Brain microvascular endothelial cell (primary cell): ENCODE measurements at places on chromosomes 1 and 21.
A peak's percentile ranks its signal among the peaks of the same experiment; 100 is the strongest.

DNA sequence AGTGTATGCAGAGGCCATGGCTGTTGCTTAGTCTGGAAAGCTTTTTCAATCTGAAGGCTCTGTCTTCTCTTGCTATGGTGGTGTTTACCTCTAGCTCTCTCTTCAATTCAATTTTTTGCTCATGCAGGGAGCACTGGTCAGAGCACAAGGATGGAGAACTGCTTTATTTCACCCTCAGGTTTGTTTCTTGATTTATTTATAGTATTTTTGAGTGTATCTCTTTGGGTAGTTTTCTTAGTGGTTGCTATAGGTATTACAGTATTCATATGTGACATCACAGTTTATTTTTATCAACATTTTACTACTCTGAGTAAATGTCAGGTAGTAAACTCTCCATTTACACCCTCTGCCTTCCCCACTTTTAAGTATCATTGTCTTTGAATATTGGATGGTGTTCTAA is 147.9 kb downstream of the RASAL2 start:
- DNase-seq, result no peak

- no peak for DNase-seq
Observed at GRCh38 chr1:60935599-60936110, 146.7 kb upstream of the NFIA start.

GRCh38 chr21:26794597-26795411 is 50.4 kb downstream of the ADAMTS1 start:
- DNase-seq, result no peak

DNA sequence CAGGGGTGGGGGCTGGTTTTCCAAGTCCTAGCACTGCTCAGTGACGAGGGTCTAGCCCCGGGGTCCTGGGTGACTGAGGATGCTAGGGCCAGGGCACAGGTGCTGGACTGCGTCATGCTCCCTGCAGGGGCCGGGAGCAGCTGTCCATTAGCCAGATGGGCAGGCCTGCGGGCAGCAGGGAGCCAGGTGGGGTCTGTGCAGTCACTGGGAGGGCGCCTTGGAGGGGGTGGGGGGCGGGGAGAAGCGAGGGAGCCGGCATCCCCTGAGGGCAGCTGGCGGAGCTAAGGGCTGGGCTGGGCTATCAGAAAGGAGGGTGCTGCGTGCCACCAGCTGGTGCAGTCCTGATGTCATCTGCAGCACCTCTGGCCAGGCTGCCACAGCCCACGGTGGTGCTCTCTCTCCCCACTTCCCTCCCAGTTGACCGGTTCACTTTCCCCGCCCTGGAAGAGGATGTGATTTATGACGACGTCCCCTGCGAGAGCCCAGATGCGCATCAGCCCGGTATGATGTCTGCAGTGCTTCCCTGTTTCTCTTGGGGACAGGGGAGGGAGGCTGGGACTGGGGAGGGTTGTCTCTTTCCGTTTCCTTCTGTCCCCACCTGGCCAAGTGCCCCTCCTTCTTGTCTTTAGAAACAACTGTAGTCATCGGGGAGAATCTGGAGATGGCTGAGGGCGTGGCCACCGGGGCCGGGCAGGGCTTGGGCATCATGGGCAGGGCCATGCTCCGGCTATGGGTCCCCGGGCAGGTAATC is 63.8 kb downstream of the ARHGEF10L start:
- DNase-seq, result no peak

DNA sequence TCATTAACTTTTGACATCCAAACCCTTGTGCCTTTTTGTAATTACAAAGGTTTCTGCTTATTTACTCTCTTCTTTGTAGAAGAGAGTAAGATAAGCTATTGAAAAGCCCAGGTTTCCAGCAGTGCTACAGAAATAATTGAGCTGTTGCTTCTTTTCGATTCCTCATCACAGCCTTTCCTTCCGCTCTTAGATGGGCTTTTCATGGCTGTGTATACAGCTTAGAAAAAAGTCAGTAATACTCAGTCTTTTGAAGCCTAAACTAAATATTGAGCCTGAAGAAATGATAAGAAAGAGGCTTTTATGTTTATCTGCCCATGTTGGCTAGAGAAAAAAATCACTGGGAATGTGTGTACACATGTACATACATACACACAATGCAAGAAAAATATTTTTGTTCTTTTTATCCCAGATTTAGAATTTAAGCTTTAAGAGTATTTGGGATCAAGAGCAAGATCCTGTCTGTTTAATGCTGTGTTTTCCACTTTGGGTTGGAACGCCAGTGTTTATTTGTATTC is 172.4 kb downstream of the VPS13D start:
- DNase-seq, result no peak

DNA sequence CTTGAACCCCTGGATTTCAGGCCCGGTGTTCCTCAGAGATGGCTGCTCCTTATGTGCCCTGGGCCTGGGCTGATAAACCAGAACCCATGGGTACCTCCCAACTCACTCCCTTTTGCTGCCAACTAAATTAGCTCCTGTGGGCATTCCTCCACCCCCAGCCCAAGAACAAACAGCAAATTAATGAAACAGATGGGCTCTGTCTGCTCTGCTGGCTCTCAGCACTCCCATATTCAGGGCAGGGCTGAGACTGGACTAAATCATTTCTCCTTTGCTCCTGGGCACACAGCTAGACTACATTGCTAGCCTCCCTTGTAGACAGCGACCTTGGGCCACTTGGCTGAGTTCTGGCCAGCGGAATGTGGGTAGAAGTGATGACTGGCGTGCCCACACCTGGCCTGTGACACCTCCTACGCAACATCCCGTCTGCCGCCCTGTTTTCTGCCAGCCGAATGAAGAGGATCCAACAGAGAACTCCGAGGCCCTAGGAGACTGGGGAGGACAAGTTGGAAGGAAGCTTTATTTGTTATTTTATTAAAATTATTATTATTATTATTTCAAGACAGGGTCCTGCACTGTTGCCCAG is 101.9 kb upstream of the DISP3 start:
- DNase-seq, result no peak

DNA sequence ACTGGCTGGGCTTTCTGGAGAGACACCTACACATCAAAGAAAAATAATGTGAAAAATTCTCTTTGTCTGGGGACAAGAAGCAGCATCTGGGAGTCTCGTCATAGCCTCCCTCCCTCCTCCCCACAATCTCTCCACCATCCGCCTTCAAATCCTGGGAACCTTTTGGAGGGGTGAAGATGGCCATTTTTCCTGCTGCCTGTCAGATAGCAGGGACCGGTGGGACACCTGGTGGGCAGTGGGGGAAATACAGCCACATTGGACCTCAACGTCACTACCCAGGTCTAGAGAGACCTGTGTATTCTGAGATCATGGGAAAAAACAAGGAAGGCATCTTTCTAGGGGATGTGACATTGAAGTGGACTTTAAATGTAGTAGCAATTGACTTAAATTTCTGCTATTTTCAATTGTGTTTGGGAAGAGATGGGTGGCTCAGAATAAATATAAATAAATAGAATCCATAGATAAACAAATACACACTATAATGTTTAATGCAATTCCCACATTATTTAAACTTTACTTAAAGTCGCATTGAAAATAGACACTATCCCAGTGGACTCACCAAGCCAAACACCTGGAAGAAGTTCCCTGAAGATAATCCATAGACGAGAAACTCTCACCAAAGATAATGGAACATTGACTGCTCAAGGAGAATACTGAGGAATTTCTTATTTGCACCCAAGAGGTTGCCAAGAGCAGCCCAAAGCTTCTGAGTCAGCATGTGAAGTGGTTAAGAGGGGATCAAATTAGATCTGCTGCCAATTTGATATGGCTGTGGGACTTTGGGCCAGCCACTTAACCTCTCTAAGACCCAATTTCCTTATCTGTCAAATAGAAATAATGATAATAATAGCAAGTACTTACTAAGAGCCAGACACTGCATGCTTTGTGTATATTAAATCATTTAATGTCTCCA is 147.6 kb upstream of the CAMK1G start:
- DNase-seq, result peak; percentile 87

DNA sequence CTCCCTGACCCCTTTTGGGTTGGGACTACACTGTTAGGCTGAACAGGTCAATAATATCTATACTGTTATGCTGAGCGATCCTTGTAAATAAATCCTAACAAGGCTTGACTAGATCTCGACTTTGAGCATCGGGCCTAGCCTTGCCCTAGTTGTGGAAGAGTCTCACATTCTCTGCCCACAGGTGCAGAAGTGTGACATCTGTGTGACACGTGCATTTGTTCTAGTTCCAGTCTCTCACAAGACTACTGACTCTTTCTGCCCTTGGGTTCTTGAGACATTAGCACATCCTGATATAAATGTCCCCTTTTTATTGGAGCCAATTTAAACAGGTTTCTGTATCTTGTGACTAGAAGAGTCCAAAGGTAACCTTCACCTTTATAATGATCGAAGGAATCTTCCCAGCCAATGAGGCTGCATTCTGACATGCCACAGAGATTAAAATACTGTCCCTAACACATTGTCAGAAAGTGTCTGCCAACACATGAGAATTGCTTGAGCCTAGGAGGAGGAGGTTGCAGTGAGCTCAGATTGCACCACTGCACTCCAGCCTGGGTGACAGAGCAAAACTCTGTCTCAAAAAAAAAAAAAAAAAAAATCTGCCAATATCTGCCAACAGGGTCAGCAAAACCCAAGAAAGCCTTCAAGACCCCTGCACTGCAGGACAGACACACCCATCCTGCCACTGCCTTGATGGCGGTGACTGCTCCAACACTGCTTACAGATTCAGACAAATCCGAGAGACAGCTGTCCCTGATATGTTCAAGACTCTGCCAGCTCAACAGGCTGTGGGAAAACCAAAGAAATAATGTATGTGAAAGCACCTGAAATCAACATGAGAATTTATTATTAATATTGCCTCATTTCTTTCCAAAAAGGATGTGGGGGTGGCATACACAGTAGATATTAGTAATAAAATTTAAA is 56.5 kb upstream of the PSEN2 start:
- DNase-seq, result no peak
